ENCODE measurements at places on chromosomes 16 and 17.

DNA sequence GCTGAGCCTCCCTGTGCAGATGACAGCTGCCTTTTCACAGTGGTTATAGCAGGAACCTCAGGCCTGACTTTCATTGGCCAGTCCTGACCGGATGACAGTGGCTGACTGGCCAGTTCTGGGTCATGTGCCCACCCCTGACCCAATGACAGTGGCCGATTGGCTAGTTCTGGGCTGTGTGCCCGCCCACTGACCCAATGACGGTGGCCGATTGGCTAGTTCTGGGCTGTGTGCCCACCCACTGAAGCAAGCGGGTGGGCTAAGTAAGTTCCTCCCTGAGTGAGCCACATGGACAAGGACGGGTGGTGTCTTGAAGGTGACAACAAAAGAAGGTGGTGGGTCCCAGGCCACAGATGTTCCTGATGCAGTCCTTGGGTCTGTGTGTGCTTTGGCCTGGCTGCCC lies 9.5 kb downstream of the DEF8 start:
- peak; percentile 4 for DNase-seq

DNA sequence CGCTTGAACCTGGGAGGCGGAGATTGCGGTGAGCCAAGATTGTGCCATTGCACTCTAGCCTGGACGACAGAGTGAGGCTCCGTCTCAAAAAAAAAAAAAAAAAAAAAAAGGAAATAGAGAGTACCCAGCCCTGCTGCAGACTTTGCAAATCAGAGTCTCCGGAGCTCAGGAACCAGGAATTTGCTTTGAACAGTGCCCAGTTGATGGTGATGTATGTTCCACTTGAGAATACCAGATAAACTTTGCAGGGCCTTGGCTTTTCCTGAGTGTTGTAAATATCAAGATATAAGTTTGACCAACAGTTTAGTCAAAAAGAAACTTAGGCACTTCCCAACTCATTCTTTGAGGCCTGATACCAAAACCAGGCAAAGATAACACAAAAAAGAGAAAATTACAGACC lies 30.6 kb upstream of the MAP3K14 start:
- no peak for DNase-seq

DNA sequence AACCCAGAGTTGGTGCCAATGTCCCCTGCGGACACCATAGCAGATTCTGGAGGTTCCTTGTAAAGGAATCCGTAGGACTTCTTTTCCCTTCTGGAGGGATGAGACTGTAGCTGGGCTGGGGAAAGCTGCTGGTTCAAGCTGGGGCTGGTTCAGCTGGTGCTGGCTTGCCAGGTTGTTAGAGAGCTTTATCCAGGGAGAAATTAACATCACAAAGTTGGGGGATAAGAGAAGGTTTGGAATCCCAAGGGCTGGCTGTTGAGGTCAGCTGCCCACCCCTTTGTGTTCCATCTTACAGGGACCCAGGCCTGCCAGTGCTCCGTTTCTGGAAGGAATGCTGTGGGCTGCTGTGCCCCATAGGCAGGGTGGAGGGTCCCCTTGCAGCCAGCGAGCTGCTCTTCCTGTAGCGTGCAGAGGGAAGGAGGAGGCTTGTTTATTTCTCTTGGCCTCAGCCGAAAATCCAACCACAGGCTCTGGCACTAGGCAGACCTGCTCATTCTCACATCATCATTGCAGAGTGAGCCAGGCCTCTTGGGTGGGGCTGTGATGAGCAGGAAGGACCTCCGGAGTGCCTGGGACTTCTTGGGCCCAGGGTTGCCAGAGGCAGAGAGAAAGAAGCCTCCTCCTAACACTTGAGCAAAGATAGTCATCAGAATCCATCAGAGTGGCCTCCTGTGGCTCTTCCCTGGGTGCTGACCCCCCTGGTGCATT lies 251.1 kb downstream of the SEC14L1 start:
- no peak for DNase-seq

DNA sequence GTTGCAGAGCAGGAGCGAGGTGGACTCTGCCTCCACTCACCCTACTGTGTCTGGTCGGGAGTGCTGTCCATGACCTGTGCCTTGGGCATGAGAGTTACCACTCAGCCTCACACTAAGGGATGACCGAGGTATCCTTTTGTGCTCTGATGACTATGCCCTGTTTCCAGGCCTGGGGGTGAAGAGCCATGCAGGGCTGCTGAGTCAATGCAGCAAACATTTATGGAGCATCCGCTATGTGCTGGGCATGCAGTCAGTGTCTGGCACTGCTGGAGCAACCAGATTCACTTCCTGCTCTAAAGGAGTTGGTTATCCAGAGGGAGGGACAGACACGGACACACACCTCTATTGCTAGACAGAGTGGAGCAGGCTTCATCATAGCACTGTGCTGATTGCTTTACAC lies 7.6 kb upstream of the HNF1B start:
- DNase-seq, result no peak

DNA sequence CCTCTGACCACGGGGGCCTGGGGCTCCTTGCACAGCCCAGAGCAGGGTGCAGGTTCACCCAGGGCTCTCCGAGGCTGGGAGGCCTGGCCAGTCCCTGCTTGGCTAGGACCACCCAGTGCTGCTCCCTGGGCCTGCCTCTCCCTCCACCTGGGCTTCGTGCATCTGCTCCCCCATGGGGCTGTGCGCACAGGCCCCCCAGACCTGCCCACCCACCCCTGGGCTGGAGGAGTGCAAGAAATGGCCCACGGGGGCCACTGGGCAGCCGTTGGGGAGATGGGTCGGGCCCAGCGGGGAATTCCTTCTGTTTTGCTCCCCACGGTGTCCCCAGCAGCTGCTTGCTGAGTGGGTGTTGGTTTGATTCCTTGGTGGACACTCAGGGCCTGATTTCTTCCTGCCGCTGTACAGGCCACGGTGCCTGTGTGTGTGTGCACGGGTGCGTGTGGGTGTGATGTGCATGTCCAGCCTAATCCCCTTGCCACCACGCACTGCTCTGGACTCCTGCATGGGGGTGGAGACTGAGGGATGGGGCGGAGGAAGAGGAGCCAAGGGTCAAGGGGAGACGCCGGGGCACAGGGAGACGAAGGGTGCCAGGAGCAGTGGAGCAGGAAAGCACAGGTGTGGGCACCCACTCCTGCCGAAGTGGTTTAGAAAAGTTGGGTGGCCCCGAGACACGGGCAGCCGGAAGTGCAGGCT lies 8.5 kb downstream of the PRSS27 start:
- no peak for DNase-seq

GRCh38 chr17:5753421-5753820 lies 169.1 kb upstream of the NLRP1 start:
- no peak for DNase-seq

DNA sequence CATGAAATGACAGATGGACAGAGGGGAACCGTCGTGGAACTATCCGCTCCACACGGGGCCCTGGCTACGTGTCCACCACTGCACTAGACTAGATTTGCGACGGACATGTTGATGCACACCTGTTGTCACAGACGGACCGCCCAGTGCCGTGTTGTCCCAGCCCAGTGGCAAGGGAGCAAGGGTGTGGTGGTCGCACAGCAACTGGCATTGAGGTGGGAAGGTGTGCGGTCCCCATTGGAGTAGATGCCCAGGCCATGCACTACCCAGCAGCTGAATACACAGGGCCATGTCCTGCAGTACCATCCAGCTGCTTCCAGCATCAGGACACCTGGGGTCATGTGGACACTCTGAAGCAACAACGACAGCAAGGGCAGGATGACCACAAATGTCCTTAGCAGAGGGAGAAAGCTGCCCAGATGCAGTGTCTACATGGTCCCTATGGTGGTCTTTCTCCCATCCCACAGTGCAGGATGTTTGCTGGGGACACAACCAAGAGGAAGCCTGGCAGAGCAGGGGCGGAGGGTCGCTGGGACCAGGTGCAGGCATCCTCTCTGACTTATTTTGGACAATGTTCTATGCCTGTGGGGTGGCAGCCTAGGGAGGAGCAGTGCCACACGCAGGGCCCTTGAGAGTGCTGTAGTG lies 8.8 kb downstream of the FOXF1 start:
- DNase-seq, result no peak

DNA sequence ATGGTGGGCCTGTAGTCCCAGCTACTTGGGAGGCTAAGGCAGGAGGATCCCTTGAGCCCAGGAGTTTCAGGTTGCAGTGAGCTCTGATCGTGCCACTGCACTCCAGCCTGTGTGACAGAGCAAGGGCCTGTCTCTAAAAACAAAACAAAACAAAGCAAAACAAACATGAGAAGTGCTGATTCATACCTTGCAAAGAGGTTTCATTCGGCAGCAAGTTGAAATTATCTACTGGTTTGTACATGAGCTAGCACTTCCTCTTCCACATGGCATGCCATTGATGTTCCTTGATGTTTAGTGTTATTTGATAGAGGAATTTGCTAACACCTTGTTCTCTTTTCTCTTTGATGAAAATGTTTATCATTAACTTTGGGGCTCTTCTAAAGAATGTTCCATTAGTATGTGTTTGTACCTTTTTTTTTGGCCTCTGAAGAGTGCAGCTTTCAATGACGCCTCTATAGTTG lies 50.6 kb downstream of the SPECC1 start:
- peak; percentile 80 for DNase-seq

DNA sequence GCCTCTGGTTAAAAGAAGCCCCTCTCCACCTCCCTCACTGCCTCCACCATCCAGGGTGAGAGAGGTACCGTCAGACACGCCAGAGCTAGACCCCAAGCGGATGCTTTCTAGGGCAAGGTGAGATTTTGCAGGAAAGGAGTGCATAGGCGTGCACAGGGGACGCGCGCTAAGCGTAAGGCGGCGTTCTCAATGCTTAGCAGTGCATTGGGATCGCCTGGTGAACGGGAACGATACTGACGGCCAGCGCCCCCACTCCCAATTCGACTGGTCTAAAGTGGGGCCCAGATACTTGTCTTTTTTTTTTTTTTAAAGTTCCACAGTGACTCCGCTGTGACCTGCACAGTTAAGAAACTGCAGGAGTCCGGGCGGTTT lies 57.9 kb upstream of the CREBBP start:
- DNase-seq, result no peak

GRCh38 chr16:81738783-81739496 lies 40.2 kb upstream of the PLCG2 start:
- no peak for DNase-seq

DNA sequence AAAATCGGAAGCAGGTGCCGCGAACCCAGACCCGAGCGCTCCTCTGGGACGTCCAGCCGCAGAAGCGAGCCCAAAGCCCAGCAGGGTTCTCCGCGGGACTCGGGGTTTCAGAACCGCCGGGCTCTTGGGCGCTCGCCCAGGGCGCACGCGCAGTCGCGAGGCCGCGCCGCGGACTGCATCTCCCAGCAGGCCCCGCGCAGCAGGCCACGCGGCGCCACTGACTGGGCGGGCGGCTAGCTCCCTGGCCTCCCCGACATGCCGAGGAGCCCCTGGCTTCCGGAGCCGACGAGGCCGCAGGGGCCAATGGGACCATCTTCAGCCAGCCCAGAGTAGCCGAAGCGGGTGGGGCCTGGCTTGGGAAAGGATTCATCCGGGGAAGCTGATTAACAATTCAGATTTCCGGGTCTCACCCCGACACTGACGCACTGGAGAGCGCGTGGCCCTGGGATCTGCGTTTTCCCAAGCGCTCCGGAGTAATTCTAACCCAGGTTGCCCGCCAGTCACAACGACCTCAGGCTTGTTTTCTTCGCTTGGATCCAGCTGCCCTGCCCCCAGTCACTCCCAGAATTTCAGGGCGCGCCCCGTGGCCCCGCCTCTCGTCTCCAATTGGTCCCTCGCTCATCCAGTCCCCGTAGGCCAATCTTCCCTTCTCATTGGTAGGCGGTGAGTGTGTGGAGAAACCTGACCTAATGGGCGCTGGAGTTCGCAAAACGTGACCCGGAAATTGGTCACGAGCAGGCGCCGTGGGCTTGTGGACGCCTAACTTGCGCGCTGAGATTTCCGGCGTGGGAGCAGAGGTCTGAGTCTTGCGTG lies at the start of gene ZNF263:
TSS of gene ZNF263 (plus strand) at position 762 of the 813 bp plus-strand sequence. CDS start 328 bp downstream, outside the sequence.
- DNase-seq, result peak; percentile 98

GRCh38 chr16:31113121-31114120 lies 4.0 kb upstream of the KAT8 start:
- DNase-seq, result no peak

DNA sequence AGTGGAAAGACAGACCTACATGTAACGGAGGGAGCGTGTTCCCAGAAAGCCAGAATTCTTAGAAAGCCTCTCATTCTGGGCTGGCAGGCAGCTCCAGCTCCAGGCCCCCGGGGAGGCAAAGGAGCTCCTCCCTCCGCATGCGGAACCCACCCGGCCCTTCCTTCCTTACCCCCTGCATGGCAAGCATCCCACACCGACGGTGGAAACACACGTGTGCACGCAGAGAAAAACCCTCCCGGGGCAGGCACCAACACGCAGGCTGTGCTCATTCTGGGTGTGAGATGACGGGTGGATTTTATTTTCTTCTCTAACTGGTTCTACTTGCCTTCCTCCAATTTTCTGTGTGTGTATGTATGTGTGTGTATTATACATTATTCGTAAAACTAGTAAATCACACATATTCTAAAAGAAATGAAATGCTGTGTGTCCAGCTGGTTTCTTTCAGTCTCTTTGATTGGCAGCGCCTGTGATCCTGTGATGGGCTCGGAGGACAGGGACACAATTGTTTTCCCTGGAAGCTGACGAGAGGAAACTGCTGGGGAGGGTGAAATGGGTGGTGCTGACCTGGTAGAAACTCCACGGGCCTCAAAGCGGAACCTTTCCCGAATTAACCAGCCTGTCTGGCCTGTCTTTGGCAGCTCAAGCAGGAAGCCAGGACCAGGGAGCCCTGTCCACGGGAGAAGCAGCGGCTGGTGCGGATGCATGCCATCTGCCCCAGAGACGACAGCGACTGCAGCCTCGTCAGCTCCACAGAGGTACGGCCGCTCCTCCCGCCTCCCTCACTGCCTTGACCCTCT lies 22.2 kb downstream of the CARD14 start:
- DNase-seq, result no peak

- no peak for DNase-seq
Observed at GRCh38 chr17:68029512-68030215, 5.9 kb upstream of the KPNA2 start.

GRCh38 chr16:48075398-48075797 lies 80.4 kb downstream of the ABCC12 start:
- no peak for DNase-seq

GRCh38 chr16:73326770-73327470 lies 279.0 kb upstream of the ZFHX3 start:
- no peak for DNase-seq

- no peak for DNase-seq
Observed at GRCh38 chr16:75653922-75654321, 6.3 kb downstream of the TERF2IP start.

- no peak for DNase-seq
Observed at GRCh38 chr16:12655537-12655936, 148.2 kb downstream of the CPPED1 start.
